ENCODE measurements at places on chromosomes 7 and 10.

DNA sequence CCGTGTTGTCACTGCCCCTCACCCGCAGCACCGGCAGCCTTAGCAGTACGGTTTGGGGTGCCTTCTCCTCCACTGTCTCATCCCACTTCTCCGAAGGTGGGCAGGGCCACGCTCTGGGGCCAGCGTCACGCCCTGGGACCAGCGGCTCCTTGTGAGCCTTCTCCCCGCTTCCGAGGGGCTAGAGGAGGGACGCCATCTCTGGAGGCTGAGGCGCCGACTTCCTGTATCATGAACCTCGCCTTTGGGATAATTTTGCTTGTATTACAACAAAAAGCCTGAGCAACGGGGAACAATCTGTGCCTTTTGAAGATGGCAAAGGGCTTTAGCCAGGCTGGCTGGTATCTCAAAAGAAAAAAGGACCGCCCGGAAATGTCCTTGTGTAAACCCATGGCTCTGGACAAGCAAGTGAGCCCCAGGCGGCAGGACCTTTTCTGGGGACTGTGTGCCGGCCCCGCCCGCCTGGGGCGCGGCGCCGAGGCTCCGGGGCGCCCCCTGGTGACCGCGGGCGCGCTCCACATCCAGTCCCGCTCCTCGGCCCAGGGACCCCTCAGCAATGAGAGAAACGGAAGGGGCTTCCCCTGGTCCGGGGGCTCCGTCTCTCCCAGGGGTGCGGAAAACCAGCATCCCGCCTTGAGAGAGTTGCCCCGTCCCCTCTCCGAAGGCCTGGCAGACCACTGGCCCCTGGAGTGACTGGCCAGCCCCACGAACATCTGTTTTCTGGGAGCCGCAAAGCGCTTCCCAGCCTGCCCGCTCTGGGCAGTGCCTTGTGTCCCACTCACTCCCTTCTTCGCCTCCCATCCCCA lies 3.8 kb downstream of the DEPP1 start:
- DNase-seq = no peak

DNA sequence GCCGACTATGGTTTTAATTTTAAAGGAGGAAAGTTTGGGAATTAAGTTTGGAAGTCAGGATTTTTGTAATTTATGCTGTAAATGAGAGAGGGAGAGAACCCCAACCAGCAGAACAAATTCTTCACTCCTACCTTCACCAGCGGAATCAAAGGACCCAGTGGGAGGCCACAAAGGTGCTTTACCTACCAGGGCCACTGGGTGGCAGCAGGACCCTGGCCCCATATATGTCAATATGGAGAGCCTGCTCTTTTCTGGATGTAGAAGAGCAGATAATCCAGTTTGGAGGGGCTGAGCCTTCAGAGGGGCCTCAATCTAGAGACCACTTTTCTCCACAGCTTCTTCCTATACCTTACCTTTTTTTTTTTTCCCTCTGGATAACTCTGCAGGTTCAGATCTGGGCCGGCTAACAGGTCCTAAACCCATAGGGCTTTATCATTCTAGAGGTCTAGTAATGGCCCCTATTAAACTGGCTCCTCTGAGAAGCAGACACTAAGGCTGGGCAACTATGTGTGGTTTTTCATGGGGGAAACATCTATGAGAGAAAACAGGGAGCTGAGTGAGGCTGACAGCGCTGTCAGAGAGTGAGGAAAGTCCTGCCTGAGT lies 8.5 kb upstream of the SCD start:
- DNase-seq = peak; percentile 60

- DNase-seq = no peak
These were observed 104.3 kb downstream of the CREB5 start for GRCh38 chr7:28516390-28517172.

DNA sequence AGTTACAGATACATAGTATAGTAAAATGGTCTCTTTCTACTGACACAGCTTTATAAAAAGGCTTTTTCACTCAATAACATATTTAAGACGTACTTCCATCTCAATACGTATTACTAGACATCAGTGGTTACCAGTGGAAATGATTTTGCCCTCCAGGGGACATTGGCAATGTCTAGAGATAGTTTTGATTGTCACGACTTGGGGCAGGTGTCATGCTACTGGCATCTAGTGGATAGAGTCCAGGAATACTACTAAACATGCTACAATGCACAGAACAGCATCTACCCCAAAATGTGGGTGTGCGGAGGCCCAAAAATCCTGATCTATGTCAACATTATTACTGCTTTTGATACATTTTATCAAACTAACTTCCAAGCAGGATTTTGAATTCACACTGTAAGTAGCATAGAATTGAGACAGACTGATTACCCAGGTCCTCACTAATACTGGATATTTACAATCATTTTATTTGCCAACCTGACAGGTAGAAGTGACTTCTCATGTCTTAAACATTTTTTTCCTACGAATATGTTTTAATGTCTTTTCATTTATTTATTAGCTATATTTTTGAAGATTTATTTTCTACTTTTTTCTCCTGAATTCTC lies 53.8 kb downstream of the HGF start:
- DNase-seq = no peak

DNA sequence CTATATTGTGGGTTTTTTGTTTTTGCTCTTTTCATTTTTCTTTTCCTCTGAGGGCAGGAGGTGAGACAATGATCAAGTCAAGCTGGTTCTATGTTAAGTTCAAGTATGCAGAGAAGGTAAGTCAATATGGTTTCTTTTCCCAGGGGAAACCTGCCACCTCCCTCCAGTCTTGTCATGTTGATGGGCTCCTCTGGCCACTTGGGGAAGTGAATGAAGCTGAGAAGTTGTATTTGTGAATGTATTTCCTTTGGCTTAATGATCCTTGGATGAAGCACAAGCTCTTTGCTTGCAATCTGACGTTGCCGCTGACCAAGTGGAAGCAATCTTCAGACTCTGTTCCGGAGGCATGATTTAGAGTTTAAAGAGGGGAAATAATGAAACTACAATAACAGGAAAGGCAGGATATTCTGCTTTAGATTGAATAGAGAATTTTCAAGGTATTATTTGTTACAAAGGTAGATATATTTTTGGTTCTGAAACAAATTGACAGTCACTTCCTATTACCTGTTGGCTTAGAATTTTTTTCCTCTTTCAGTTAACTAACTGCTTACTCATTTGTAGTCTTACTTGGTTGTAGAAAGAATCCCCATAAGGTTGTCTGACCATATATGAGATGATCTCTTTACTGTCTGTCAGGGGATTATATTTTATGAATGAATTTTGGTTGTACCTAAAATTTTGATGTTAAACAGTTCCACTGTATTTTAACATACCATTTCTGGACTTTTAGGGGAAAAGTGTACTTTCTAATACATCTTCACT lies 369.6 kb downstream of the AUTS2 start:
- no peak for DNase-seq

DNA sequence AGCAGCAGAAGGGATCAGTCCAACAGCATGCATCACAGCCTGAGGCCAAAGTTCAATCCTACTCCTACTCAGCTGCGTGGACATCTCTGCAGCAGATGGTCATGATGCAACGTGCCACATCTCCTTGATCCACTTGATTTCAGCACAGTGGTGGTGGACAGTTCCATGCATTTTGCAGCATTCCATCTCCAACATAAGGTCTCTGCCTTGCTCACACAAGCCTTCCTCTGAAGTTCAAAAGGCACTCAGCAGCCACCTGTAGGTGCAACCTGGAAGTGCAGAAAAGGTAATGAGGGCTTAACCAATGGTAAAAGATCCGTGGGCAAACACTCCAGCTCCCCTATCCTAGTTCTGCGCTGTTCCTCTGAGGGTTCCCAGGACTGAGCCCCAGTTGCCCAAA lies 57.5 kb upstream of the CHCHD3 start:
- no peak for DNase-seq

DNA sequence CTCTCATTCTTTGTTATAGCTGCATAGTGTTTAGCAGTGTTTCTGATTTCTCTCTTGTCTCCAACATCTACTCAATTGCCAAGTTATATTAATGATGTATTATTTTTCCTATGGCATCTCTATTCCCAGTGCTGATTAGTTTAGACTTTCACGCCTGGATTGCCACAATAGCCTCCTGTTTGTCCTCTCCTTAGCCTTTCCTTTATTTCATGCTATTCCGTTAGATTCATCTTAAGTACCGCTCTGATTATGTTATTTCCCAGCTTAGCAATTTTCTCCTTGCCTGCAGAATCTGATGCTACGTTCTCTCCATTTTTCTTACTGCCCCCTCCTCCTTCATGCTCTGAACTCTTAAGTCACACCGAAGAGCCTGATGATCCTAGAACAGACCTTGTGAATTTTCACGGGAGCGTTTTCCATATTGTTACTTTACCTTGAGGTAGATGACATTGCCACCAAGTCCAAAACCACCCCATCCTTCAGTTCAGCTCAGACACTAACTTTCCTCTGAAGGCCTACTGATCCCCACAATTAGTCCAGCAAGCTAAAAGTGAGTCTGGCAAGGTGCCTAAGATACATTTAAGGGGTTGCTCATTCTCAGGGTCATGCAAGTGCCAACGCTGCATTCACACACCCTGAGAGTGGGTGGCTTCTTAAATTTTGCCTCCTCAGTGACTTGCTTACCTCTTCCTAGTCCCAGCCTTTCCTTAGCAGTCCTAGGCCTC lies 6.6 kb upstream of the NRF1 start:
- no peak for DNase-seq

DNA sequence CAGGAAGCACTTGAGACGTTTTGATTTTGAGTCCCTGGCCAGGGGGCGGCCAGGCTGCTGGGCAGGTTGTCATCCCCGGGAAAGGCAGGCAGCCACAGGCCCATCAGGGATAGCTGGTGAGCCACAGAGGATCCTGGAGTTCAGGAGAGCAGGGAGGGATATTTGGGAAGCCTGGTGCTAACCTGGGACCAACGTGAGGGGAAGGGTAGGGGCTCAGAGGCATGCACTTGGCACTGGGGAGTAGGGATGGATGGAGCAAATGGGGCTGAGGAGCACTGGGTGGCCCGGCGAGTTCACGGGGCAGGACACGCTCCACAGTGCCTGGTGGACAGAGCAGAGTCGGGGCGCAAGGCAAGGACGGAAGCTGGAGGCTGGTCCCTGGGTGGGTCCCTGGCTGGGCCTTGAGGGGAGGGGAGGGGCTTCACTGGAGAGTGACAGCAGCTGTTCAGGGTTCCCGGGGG lies 30.2 kb downstream of the LRRC27 start:
- DNase-seq = no peak

GRCh38 chr7:20132585-20132984 lies 84.6 kb downstream of the MACC1 start:
- no peak for DNase-seq

DNA sequence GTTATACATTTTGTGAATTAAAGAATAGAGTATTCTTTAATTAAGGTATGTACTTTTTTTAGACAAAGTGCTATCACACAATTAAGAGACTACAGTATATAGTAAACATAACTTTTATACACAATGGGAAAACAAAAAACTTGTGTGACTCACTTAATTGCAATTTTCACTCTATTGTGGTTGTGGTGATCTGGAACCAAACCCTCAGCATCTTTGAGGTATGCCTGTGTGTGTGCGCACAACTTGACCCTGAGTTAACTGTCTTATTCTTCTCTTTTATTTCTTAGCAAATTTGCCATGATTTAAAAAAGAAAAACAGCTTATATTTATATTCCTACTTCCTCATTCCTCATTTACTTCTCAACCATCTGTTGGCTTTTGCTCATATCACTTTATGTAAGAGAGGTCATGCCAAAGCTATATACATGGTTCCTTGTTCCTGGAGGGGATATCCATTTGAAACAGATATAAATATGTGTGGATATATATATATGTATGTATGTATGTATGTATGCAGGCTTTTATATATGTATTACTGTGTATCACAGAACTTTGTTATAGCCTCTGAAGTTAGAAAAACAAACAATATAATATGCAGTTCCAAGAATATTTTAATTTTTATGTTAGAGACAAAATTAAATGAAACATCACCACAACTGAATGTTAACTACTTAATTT lies 259.5 kb upstream of the HGF start:
- no peak for DNase-seq

DNA sequence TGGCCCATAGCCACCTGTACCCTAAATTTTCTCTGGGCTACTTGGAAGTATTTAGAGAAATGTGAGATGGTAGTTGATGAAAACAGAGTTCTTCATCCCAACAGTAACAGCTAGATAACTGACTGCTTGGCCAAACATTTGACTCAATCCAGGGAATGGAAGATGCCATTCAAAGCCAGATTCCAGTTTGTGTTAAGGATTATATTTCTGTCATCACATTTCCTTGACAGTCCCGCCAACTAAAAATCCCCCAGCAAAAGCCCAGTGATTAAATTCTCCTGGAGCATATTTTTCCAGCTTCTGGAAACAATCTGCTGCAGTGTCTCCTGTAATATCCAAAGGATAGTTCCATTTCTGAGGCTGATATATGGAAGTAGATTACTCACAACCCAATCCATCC lies 45.4 kb upstream of the PTN start:
- no peak for DNase-seq

DNA sequence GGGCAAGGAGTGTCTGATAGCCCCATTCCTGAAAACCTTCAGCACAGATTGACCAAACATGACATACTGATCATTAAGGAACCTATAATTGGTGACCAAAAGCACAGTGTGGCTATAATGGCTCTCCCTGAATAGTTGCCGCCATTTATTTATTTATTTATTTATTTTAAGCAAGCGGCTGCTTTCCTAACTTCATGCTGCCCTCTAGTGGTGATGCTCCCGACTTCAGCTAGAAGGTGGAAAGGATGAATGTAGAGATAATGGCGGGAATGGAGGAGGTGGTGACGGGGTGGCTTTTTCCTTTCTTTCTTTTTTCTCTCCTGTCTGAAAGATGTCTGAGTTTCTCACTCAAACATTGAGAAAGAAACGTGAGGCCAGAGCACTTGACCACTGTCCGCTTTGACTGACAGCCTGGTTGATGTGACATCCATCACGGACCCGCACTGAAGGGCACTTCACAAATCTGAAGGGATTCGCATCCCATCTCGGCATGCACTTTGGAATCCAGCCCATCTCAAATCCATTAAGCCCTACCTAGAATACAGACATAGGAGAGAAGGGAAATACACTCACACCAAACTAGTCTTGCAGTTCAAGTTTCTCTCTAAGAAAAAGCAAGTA lies 1090.1 kb downstream of the KCNMA1 start:
- no peak for DNase-seq

GRCh38 chr7:156217803-156218202 lies 405.5 kb upstream of the SHH start:
- no peak for DNase-seq

GRCh38 chr10:124056337-124056980 lies 36.9 kb downstream of the CHST15 start:
- DNase-seq = no peak

DNA sequence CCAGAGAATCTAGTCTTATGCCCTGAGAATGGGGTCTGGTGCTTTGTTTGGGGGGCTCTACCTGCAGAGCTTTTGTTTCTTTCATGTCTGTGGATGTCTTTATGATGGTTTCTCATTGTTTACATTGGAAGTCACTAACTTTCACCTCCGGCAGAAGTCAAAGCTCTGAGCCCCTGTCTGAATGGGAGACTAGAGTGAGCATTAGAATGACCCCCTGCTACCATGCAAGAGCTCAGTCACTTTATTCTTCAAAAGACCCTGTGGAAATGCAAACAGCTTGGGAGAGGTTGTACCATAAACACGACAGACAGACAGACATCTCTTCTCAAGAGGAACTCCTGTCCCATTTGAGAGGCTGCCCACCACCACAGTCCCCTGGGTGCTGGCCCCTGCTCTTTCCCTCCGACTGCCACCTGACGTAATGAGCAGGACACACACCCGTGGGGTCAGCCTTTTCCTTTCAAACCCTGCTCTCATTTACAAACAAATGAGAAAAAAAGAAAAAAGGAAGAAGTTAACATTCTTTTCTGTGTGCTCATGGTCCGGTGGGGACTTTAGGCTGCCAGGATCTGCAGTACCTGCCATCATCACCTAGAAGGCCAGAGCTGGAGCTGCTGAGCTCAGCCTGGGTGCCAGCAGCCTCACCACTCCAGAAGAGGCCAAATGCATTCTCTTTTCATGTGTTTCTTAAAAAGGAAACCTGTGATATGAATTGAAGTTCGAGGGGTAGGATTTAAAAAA lies 91.6 kb downstream of the FZD1 start:
- no peak for DNase-seq

All from activated CD8-positive, alpha-beta memory T cell treated with anti-CD3 and anti-CD28 coated beads for 1 hour (primary cell).